CD8-positive, alpha-beta memory T cell (primary cell): ENCODE measurements at places on chromosomes 6 and 20. TPM values are rescaled to one million over a fixed set of nuclear protein-coding genes. Genes with fewer than 3 reads are reported as not detected.

- DNase-seq, result no peak
- no peaks in the 10 kb centered on the region for H3K27me3 ChIP-seq
- H3K36me3 ChIP-seq, result no peaks in the 10 kb centered on the region
- no peak overlapping the region for H3K27ac ChIP-seq
These were observed 3.3 kb downstream of the SNAI1 start for GRCh38 chr20:49986049-49986448.

- no peak overlapping the region for H3K27ac ChIP-seq
- no peaks in the 10 kb centered on the region for H3K36me3 ChIP-seq
- DNase-seq, result no peak
- H3K4me3 ChIP-seq, result no peak overlapping the region
- no peaks in the 10 kb centered on the region for H3K27me3 ChIP-seq
- no peaks in the 10 kb centered on the region for H3K4me1 ChIP-seq
These were observed 374.8 kb upstream of the EPHA7 start for GRCh38 chr6:93794166-93794565.

Gene NAPB
- 7.6 TPM for total RNA-seq

Gene OR2B6
- not detected for total RNA-seq

DNA sequence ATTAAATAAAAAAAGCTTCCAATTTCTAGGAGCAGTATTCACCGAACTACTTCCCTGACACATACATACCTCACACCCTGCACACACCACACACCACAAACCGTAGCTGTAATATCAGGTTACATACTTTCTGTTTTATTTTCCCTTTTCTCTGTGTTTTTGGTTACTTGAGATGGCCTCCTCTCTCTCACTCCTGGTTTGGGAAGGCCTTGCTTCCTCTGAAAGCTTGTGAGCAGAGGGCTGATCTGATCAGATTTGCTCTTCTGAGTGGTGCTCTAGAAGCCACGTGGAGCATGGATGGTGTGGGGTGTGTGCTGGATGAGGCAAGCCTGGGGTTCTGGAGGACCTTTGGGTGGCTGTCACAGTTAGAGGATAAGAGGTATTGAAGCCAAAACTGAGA, 20.9 kb downstream of the UTRN start:
- DNase-seq, result peak; percentile 60
- no peaks in the 10 kb centered on the region for H3K36me3 ChIP-seq
- H3K4me3 ChIP-seq, result no peak overlapping the region

Gene TRIM15
- not detected for total RNA-seq

DNA sequence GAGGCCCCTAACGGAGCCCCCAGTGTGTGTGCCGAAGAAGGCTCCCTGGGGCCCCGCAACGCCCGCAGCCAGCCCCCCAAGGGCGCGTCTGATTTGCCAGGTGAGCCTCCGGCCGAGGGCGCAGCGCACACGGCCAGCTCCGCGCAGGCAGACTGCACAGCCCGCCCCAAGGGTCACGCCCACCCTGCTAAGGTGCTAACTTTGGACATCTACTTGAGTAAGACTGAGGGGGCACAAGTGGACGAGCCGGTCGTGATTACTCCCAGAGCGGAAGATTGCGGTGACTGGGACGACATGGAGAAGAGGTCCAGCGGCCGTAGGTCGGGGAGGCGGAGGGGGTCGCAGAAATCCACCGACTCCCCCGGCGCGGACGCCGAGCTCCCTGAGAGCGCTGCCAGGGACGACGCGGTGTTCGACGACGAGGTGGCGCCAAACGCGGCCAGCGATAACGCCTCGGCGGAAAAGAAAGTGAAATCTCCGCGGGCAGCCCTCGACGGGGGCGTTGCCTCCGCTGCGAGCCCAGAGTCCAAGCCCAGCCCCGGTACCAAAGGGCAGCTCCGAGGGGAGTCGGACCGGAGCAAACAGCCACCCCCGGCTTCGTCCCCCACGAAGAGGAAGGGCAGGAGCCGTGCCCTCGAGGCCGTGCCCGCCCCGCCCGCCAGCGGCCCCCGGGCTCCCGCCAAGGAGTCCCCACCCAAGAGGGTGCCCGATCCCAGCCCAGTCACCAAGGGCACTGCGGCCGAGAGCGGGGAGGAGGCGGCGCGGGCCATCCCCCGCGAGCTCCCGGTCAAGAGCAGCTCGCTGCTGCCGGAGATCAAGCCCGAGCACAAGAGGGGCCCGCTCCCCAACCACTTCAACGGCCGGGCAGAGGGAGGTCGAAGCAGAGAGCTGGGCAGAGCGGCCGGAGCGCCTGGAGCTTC, 117.0 kb downstream of the RTN4IP1 start:
- peak overlapping the region; percentile 74 for H3K27ac ChIP-seq
- peak overlapping the region; percentile 82 for H3K4me3 ChIP-seq
- H3K27me3 ChIP-seq, result no peaks in the 10 kb centered on the region
- peak; percentile 78 for DNase-seq

- no peak for DNase-seq
- no peaks in the 10 kb centered on the region for H3K36me3 ChIP-seq
- no peak overlapping the region for H3K4me3 ChIP-seq
- no peaks in the 10 kb centered on the region for H3K27me3 ChIP-seq
- H3K4me1 ChIP-seq, result no peaks in the 10 kb centered on the region
These were observed 19.4 kb upstream of the TULP1 start for GRCh38 chr6:35532126-35532525.

Gene GJA10
- total RNA-seq, result not detected

Gene LAMP5
- total RNA-seq, result not detected

GRCh38 chr20:6663104-6663503, 104.4 kb upstream of the BMP2 start:
- H3K4me3 ChIP-seq, result no peak overlapping the region
- DNase-seq, result no peak
- no peaks in the 10 kb centered on the region for H3K27me3 ChIP-seq

Gene HS3ST5
- not detected for total RNA-seq

DNA sequence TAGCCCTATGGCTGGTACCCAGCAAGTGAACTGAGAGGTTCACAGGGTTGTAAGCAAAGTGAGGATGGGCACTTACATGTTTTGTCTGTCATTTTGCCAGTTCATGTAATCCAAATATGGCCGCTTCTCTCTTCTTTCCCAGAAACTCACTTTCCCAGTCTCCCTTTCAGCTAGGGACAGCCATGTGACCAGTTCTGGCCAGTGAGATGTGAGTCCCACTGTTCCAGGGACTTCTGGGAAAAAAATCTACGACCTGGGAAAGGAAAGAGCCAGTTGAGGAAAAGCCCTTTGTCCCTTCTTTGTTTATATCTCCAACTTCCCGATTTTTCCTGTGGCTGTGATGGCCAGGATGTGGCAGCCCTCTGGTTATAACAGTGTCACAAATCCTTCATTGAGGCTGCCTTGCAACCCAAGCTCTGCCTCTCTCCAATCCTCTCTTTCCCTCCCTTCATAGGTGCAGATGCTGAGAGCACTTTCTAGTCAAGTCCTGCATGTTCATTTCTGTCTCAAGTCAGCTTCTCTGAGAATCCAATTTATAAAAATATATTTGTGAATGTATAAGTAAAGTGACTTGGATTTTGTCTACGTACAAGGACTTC, 148.6 kb upstream of the ZFP64 start:
- no peak overlapping the region for H3K27ac ChIP-seq
- H3K4me3 ChIP-seq, result no peak overlapping the region
- DNase-seq, result no peak
- H3K4me1 ChIP-seq, result no peaks in the 10 kb centered on the region

Gene SYNE1
- 41.0 TPM for total RNA-seq

DNA sequence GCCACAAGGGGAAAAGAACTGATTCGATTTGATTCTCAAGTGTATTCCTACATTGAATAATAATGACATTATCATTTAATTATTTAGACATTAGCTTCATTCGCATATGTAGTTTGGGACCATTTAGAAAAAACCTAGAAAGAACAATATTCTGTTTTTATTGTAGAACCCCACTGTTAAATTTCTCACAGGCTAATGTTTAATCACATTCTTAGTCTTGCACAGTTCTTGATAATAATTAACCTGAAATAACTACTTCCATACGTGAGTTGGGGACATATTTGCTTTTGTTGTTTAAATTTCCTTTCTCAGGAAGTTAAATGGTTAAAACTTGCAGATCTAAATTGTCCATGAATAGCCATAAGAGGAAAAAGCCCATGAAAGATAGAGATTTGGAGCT, 275.2 kb downstream of the TFAP2B start:
- no peaks in the 10 kb centered on the region for H3K27me3 ChIP-seq
- H3K36me3 ChIP-seq, result no peaks in the 10 kb centered on the region
- no peak overlapping the region for H3K27ac ChIP-seq
- H3K4me1 ChIP-seq, result no peaks in the 10 kb centered on the region
- DNase-seq, result no peak
- no peak overlapping the region for H3K4me3 ChIP-seq

DNA sequence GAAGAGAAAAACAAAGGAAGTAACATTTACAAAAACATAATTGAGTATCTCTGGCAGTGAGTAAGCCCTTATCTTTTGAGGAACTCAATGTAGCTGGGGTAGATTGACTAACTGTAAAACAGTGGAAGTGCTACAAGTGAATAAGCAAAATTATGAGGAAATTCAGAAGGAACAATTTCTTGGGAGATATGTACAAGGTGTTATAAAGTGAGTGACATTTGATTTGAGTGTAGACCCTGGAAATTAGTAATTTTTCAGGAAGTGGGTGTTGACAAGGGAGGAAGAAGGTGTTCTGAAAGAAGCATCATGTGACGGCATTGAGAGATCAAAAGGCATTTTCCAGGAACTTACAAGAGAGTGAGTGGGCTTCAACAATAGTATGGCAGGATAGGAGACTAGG, 22.2 kb downstream of the XRN2 start:
- peak overlapping the region; percentile 34 for H3K27ac ChIP-seq
- H3K27me3 ChIP-seq, result no peaks in the 10 kb centered on the region
- H3K36me3 ChIP-seq, result peaks cover 6% of the 10 kb centered on the region
- H3K4me1 ChIP-seq, result peaks cover 44% of the 10 kb centered on the region

Gene COQ3
- total RNA-seq, result 20.7 TPM

DNA sequence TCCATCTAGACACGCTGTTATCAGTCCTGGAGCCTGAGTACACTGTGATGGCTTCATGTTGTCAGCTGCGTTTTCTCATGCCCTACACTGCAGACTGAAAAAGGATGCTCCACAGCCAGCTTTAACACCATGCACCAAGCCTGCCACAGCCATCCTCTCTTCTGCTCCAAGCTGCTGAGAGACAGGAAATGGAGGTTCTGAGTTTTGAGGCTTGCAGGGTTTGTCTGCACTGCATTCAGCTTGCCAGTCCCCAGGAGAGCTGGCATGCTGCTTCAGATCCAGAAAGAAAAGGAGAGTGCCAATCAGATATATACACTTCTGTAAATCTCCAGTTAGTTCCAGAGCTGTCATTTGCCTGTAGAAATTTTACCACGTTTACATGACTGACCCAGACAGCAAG, 550.7 kb upstream of the FLRT3 start:
- no peaks in the 10 kb centered on the region for H3K4me1 ChIP-seq
- no peaks in the 10 kb centered on the region for H3K27me3 ChIP-seq
- H3K36me3 ChIP-seq, result no peaks in the 10 kb centered on the region
- H3K27ac ChIP-seq, result no peak overlapping the region
- H3K4me3 ChIP-seq, result no peak overlapping the region
- no peak for DNase-seq

DNA sequence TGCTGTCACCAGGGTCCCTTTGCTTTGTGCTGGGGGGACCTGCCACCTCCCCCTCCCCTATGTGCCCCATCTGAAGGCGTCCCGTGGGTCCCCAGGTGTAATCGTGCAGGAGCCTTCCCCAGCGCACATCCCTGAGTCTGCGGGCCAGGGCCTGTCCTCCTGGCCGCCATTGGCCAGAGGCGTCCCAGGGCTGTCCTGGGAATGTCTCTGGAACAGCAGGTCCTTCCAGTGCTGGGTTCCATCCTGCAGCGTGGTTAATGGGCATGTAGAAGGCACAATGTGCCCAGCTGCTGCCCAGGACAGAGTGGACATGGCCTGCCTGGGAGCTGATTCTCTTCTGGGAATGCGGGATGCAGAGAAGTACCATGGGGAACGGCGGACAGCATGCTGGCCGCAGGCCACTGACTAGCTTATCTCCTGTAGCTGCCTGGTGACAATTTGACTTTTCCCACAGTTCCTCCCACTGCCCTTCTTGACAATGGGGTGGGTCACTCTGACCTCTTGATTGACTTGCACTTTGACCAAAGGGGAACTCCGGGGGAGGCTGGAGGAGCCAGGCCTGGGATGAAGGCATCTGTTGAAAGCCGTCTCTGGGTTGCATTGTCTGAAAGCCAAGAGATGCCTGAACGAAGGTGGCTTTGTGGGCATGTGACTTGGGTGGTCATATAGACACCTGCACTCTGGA, 64.0 kb downstream of the CTCFL start:
- no peak overlapping the region for H3K27ac ChIP-seq
- H3K27me3 ChIP-seq, result no peaks in the 10 kb centered on the region
- no peak for DNase-seq
- no peak overlapping the region for H3K4me3 ChIP-seq

- no peaks in the 10 kb centered on the region for H3K4me1 ChIP-seq
- no peak overlapping the region for H3K27ac ChIP-seq
- no peaks in the 10 kb centered on the region for H3K36me3 ChIP-seq
These were observed 24.1 kb upstream of the PI16 start for GRCh38 chr6:36930483-36930882.

DNA sequence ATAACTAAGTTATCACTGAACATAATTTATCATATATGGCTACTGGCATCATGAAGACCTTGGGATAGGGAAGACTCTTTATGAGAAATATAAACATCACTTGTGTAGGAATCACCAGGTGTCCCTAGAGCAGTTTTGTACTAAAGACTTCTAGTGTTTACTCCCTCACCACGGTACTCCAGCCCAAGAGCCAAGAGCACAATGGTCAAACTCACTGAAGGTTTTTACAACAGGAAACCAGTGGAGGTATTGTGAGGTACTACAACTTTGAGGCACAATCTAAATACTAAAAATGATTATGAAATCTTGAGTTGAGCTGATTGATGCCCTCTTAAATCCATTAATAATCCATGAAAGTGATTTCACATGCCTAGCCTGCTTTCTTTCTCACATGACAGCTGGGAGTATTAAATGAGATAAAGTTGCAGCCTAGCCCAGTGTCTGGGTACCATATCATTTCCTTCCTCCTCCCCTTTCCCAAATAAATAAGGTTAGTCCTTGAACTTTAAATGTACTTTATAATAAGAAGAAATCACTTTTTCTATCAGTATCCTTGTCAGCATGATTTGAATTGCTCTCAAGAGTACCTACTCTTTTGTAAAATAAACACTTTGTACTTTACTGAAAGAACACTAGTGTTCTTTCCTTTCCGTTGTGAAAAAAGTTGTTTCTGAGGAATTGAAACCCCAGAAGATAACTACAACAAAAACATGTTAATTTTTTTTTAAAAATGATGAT, 26.5 kb downstream of the GLO1 start:
- DNase-seq, result no peak
- peaks cover under 1% of the 10 kb centered on the region for H3K36me3 ChIP-seq
- no peak overlapping the region for H3K27ac ChIP-seq
- no peaks in the 10 kb centered on the region for H3K27me3 ChIP-seq
- H3K4me1 ChIP-seq, result peaks cover 11% of the 10 kb centered on the region
- no peak overlapping the region for H3K4me3 ChIP-seq

DNA sequence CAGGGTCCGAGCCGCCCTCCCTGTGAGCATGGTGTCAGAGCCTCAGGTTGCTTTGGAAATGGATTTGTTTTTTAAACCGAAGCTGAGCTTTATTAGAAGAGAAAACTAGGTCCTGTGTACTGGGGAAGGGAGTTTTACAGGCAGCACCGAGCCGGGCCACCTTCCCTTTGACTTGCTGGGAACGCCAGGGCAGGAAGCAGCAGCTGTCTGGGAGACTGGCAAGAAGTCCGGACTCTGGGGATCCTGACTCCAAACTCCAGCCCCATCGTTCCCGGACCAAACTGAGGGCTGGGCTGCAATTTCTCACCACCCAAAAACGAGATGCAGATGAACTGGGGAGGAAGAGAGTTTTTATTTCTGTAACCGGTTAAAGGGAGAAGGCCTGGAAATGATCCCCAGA, 214.9 kb upstream of the KCNG1 start:
- no peaks in the 10 kb centered on the region for H3K4me1 ChIP-seq
- no peaks in the 10 kb centered on the region for H3K36me3 ChIP-seq
- H3K27ac ChIP-seq, result no peak overlapping the region
- no peak for DNase-seq
- no peaks in the 10 kb centered on the region for H3K27me3 ChIP-seq

Gene OPN5
- total RNA-seq, result not detected
